ENCODE measurements at places on chromosomes 2 and 18. TPM values are rescaled to one million over a fixed set of nuclear protein-coding genes. Genes with fewer than 3 reads are reported as not detected.

Gene FMNL2
- polyA plus RNA-seq = 26.3 TPM

Gene PDCD1
- 0.12 TPM for polyA plus RNA-seq

Gene C1GALT1C1L
- 1.3 TPM for polyA plus RNA-seq

Gene TIMM21
- polyA plus RNA-seq = 45.2 TPM

Gene CIB4
- not detected for polyA plus RNA-seq

Gene SPC25
- 8.1 TPM for polyA plus RNA-seq

Gene LYPD6B
- polyA plus RNA-seq = 0.16 TPM

Gene MRPL53
- 55.5 TPM for polyA plus RNA-seq

Gene GPAT2
- 3.9 TPM for polyA plus RNA-seq

Gene GYPC
- polyA plus RNA-seq = 119 TPM

Gene HNMT
- polyA plus RNA-seq = 22.7 TPM

Gene SGPP2
- polyA plus RNA-seq = 1.3 TPM

Gene TXNL4A
- polyA plus RNA-seq = 92.4 TPM

Gene RUFY4
- 0.32 TPM for polyA plus RNA-seq

Gene IL37
- polyA plus RNA-seq = not detected

Gene SLC4A5
- 1.5 TPM for polyA plus RNA-seq

Gene FAM110C
- 1.8 TPM for polyA plus RNA-seq

Gene RTTN
- 9.6 TPM for polyA plus RNA-seq

Gene AOX1
- polyA plus RNA-seq = 1.1 TPM

Gene COL6A3
- polyA plus RNA-seq = 255 TPM

Gene RANBP2
- polyA plus RNA-seq = 31.6 TPM

Gene SERPINB11
- not detected for polyA plus RNA-seq

Gene NDUFS1
- polyA plus RNA-seq = 81.6 TPM

Gene HADHB
- 104 TPM for polyA plus RNA-seq

Gene APCDD1
- 22.5 TPM for polyA plus RNA-seq

Gene FOXI3
- not detected for polyA plus RNA-seq

Gene HOXD13
- polyA plus RNA-seq = not detected

Gene SCN9A
- 2.5 TPM for polyA plus RNA-seq

Gene OR6B2
- polyA plus RNA-seq = not detected

Gene BARD1
- polyA plus RNA-seq = 6.6 TPM

Gene SCG2
- 0.21 TPM for polyA plus RNA-seq

Gene CENPA
- polyA plus RNA-seq = 10.7 TPM

Gene TAF4B
- polyA plus RNA-seq = 2.2 TPM

Gene RGPD4
- polyA plus RNA-seq = 0.06 TPM

Gene ANKRD53
- 0.84 TPM for polyA plus RNA-seq

Gene PLA2R1
- polyA plus RNA-seq = 2.6 TPM

Gene GRP
- 0.43 TPM for polyA plus RNA-seq

Gene PDE1A
- 18.8 TPM for polyA plus RNA-seq

Gene TWIST2
- polyA plus RNA-seq = 5.2 TPM

Gene CGREF1
- polyA plus RNA-seq = 1.3 TPM

Gene GFPT1
- 32.6 TPM for polyA plus RNA-seq

Gene ACMSD
- 0.46 TPM for polyA plus RNA-seq

Gene TMEFF2
- 28.6 TPM for polyA plus RNA-seq

Gene LGALSL
- 22.3 TPM for polyA plus RNA-seq

Gene STPG4
- 0.11 TPM for polyA plus RNA-seq
